ENCODE measurements at places on chromosomes 3 and 15.

DNA sequence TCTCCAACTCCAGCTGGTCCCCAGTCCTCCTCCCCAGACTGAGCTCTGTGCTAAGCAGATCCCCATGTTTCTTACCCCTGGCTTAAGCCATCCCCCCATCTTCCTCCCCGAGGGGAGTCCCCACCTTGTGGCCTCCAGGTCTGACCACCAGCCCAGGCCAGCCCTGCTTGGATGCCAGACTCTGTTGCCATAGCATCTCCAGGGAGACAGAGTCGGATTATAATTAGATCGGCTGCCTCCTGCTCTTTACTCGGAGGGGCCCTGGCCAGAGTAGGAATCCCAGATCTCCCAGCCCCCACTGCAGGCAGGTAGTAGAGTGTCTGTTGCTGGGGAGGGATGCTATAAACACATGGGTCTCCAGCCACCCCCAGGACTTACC, 2.4 kb downstream of the KLHDC8B start:
- DNase-seq, result no peak

DNA sequence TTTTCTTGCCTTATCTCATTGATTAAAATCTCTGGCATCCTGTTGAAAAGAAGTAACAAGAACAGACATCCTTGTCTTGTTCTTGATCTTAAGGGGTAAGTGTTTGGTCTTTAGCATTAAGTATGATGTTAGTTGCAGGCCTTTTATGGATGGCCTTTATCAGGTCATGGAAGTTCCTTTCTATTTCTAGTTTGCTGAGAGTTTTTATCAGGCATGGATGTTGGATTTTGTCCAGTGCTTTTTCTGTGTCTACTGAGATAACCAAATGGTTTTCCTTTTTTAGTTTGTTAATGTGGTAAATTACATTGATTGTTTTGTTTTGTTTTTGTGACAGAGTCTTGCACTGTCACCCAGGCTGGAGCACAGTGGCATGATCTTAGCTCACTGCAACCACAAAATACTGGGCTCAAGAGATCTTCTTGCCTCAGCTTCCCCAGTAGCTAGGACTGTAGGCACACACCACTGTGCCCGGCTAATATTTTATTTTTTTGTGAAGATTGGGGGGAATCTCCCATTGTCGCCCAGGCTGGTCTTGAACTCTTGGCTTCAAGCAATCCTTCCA, 26.3 kb downstream of the MRAS start:
- DNase-seq, result no peak

DNA sequence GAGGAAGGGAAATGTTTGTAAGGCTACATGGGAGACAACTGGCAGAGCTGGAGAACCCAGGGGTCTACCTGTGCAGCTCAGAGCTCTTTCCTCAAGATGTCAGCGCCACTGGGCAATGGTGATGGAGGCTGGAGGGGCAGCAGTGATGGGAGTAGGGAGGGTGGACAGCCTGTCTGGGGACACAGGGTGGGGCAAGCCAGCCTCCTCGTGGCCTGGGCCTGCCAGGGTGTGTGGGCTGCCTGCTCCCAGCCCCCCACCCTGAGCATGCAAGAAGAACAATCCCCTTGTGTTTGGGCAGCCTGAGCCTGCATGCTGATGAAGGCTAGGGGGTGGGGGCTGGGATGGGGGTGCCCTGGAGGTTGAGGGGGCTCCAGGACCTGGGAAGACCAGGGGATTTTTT, 1.2 kb downstream of the PCBP4 start:
- DNase-seq, result no peak

DNA sequence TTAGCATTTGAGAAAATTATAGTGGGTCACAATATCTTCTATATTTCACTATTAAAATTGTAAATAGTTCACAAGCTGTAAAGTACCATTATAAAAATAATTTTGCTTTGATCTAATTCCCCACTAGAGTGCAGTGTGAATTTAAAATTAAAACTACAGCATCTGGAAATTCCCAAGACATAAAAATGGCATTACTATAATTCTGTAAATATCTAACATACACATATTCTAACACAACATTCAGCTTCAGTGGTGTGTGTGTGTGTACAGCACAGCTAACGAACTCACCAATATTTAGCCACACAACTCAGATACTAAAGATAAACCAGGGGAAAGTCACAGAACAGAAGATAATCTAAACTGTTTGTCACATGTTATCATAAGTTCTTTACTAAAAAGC, 424.9 kb upstream of the ZNF385D start:
- no peak for DNase-seq

GRCh38 chr15:94467034-94467433, 235.7 kb downstream of the MCTP2 start:
- DNase-seq, result no peak

GRCh38 chr3:47476644-47477199, 981 bp upstream of the SCAP start:
- DNase-seq, result no peak

DNA sequence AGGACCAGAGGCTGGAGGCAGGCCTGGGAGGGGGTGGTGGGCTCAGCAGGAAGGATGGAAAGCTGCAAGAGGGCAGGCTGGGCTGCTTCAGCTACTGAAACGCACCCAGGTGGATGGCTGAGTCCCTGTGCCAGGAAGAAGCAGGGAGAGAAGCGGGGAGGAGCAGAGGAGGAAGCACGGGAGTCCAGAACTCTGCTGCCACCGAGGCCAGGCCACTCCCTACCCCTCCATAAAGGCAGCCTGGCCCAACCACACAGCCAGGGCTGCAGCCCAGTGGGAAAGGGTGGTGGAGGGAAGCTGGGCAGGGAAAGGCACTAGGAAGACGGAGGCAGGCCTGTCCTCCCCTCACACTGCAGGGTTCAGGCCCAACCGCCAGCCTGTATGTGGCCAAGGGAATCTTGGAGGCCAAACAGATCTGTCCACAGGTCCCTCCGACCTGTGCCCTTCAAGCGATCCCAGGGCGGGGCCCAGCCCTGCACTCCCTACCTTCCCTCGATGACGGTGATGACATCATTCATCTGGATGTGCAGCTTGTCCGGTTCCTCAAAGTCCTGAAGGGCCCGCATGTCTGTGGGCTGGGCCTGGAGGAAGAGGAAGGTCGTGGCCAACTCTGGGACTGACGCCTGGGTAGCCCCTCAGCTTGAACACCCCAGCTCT, 30.5 kb downstream of the TNK2 start:
- DNase-seq, result no peak

GRCh38 chr15:66567897-66568296, 2.1 kb upstream of the LCTL start:
- DNase-seq, result no peak

- no peak for DNase-seq
These were observed 123.7 kb upstream of the IGSF10 start for GRCh38 chr3:151584566-151584965.

GRCh38 chr3:40779039-40779438, 254.3 kb downstream of the ZNF621 start:
- DNase-seq, result no peak

- DNase-seq, result no peak
These were observed 51.5 kb downstream of the RAD18 start for GRCh38 chr3:8911781-8912180.

DNA sequence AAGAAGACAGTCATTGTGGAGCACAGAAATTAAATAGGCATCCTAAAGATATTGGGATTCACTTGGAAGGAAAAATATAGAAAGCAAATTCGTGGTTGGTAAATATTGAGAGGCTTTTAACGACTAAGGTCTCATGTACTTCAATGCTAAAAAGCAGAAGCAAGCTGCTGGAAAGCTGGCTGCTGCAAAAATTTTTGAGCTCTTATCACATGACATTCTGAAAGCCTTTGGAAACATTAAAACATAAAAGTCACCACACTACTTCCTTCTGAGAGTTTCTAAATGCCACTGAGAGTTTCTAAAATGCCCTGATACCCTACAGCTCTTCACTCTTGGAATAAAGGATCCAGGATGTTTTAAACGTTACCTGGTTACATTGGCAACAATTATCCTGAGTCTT, 39.0 kb upstream of the CBLB start:
- no peak for DNase-seq

DNA sequence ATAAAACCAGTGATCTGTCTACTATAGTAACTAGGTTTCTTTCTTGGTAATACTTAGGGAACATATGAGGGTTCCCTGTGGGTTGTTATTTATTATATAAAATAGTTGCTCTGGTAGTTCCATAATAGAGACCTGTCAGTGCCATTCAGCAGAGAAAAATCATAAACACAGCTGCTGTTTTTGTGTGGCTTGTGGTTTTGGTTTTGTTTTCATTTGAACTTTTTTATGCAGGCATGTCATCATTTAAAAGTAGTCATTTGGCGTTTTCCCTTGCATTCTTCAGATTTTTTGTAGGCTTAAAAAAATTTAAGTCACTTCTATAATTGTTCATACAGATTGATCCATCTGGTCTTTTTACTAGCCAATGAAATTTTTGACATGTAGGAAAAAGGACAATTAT, 47.9 kb downstream of the PIK3CA start:
- DNase-seq, result no peak

DNA sequence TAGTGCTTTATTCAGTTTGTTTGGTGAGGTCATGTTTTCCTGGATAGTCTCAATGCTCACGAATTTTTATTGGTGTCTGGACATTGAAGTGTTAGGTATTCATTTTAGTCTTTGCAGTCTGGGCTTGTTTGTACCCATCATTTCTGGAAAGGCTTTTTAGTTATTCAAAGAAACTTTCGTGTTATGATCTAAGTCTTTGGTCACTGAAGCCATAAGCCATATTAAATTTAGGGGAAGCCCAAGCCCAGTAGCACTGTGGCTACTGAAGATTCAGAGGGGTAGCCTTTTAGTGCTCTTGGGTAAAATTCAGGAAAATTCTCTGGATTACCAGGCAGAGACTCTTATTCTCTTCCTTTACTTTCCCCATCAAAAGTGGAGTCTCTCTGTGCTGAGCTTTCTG, 56.2 kb upstream of the PEX5L start:
- DNase-seq, result no peak

- DNase-seq, result no peak
These were observed 45.1 kb downstream of the COL8A1 start for GRCh38 chr3:99683465-99683864.
